Activated CD4-positive, CD25-positive, alpha-beta regulatory T cell treated with anti-CD3 and anti-CD28 coated beads, Interleukin-2, amount 50 U/mL, for 16 hours (primary cell): ENCODE measurements at places on chromosomes 6 and 20.

DNA sequence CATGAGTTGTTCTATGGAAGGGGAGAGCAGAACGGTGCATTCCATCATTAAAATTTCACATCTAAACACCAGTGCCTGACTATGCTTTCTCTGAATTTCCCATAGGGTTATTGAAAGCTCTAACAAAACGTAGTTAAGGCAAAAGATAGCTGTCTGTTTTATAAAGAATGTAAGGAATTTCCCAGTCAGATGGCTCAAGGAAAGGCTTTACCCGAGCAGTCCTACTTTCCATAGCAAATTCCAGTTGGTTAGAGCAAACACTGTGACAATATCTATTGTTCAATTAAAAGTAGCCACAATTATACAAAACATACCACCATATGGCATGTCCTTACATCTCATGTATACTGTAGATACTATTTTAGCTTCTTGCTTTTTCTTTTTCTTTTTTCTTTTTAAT is 1059.5 kb upstream of the FLRT3 start:
- no peak for DNase-seq

GRCh38 chr6:25127076-25127837 is 151.9 kb upstream of the CARMIL1 start:
- DNase-seq = no peak

DNA sequence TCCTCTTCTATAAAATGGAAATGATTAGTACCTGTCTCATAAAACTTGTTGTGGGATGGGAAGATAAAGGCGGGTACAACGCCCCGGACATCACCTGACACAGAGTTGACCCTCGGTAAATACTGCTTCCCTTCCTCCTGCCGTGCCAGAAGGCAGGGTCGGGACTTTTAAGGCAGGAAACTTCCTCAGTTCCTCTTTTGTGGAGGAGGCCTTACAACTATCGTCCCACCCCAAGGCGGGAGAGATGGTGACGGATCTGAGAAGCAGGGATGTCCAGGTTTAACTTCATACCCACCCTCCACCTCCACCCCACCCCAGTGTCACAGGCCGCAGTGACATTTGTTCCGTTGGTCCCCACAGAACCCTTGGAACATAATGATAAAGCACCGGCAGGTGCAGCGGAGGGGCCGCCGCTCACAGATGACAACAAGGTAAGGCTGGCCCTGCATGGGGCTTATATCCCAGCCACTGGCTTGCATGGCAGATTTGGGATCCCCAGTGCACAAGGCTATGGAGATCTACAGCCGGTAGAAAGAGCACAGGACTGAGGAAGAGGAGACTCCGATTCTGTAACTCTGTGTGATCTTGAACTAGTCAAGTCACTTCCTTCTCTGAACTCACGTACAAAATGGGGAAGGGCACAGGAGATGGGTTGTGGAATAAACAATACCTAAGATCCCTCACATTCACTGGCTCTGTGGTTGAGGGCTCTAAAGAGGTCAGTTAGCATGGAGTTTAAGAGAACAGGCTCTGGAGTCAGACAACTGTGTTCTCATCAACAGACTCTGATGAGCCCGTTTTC is 764 bp downstream of the DNTTIP1 start:
- no peak for DNase-seq

DNA sequence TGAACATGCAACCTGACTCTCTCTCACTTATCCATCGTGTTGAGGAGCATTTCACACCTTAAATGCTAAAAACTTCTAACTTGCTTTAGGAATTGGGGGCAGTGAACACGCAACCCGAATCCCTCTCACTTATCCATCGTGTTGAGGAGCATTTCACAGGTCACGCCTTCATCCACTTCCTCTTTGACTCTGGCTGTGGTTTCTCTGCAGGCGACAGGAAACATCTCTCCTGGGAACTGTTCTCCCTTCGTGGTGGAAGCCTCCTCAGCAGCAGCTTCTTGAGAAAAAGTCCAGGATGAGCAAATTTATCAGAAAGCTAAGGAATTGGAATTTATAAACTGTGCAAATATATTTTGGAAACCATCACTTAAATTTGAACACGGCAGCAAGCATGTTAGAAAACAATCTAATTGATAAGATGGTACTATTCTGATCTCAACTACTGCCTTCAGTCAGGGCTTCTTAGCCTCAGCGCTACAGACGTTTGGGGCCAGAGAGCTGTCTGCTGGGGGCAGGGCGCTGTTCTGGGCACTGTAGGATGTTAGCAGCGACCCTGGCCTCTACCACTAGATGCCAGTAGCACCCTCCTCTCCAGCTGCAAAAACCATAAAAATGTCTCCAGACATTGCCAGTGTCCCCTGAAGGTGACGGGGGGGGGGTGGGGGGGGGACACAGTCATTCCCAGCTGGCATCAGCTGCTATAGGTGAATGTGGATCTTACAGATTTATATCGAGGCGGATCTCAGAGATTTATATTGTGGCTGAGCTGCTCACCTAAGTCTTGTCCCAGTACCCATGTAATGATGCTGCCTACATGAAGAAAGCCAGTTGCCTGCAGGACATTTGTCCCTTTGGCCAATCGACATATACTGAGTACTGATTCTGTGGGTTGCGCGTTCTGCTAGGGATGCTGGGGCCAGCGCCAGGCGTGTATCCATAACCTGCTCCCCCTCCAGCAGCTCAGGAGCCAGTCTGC is 26.2 kb downstream of the CTCFL start:
- DNase-seq = no peak

- no peak for DNase-seq
Measured at GRCh38 chr6:166313255-166314070, 5.3 kb upstream of the PRR18 start.

GRCh38 chr6:37792457-37793033 is 27.0 kb upstream of the ZFAND3 start:
- DNase-seq = no peak
